ENCODE measurements at places on chromosomes 7 and 10. TPM values are rescaled to one million over a fixed set of nuclear protein-coding genes. Genes with fewer than 3 reads are reported as not detected.

DNA sequence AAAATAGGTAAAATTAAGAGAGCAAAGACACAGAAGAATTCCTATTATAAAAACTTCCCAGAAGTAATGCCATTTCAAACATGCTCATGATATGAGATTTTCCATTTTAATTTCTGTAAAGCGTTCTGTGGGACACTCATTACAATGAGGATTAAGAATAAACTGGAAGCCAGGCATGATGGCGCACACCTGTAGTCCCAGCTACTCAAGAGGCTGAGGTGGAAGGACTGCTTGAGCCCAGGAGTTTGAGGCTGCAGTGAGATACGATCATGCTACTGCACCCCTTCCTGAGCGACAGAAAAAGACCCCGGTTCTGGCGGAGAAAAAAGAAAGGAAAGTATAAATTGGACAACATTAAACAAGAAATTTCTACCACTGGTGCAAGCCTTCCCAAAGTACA lies 1.5 kb downstream of the DNA2 start:
- no peak for DNase-seq

- no peak for DNase-seq
These were observed 50.0 kb downstream of the SRI start for GRCh38 chr7:88169717-88170320.

GPR26 gene
- not detected for total RNA-seq

DNA sequence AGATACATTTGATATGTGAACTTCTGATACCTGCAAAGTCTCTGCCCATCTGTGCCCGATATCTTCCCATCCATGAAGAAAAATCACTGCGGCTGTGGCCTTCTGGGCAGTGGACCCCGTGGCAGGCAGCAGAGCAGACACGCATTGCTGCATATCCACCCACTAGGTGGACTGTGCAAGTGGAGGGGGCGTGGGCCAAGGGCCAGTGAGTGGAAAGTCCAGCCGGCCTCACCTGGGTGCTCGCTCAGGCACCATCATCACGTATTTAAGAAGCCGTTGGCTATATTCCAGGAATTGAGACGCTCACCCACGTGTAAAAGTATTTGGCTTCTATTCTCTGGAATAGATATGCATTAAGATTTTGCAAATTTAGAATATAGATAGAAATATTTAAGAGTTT lies 30.8 kb upstream of the SLC13A1 start:
- no peak for DNase-seq

- DNase-seq = peak; percentile 82
These were observed 53.7 kb upstream of the CD36 start for GRCh38 chr7:80584778-80585177.

DNA sequence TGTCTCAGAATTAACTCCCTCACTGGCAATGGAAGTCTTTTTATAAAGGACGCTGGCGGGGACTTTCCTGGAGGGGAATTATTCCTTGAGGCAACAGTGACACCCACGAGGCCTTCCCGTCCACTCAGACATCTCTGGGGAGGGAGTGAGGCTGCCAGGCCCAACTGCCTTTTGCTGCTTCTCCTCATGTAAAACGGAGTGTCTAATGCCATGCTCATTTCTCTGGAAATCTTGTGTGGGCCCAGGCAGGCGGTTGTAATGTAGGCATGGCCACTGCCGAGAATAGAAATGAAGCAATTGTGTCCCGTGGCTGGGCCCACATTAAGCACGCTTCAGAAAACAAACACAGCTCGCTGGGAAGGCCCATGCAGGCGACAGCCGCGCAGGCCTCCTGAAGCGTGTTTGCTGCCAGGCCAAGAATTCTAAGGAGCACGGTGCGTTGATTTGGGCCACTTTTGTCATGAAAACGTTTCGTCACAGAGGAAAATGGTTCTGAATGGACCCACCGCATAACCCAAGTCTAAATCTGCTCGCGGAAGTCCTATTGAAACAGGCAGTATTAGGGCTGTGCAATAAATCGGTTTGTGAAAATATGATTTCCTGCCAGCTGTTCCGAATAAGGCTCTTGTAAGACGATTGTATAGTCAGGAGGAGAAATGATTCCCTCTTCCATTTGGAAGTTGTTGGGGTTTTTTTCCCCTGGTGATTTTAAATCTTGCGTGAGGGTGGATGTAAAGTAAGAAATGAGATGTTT lies 104.2 kb upstream of the CHST15 start:
- DNase-seq = no peak

GRCh38 chr7:66583490-66584110 lies 45.1 kb upstream of the KCTD7 start:
- DNase-seq = no peak

GNAT3 gene
- total RNA-seq = not detected

DNA sequence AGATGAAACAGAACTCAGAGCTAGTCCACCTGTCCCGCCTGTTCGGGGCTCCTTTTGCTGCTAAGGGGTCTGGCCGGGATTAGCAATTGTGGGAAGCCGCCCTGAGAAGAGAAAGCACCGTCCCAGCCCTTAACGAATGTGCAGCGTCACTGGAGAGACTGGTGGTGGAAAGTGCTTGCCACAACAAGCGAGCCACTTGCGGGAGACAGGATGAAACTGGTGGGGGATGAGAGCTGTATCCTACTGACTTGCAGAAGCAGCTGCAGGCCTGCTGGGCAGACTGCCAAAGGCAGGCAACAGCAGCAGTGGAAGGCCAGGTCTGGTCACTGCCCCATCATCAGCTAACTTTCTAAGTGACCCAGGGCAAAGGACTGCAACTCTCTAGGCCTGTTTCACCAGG lies 95.4 kb downstream of the FAM53B start:
- no peak for DNase-seq

DNA sequence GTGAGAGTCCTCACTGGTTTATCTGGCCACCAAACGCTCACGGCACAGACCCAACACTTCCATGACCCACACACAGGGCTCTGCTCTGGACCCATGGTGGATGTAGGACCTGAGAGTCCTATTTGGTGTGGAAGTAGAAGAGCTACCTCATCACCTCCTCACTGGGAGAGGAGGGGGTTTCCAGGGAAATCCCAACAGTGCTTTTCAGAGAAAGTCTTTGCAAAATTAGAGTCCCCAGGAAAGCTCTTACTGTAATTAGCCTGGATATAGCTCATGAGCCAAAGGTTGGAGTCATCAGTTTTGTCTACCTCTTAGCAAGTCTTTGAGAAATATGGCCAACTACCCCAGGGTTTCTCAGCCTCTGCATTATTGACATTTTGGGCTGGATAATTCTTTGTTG lies 34.7 kb upstream of the TARP start:
- DNase-seq = no peak

PARG gene
- 20.4 TPM for total RNA-seq

- DNase-seq = no peak
These were observed 30.3 kb downstream of the TRDMT1 start for GRCh38 chr10:17171141-17171641.

ESYT2 gene
- 43.4 TPM for total RNA-seq

DNA sequence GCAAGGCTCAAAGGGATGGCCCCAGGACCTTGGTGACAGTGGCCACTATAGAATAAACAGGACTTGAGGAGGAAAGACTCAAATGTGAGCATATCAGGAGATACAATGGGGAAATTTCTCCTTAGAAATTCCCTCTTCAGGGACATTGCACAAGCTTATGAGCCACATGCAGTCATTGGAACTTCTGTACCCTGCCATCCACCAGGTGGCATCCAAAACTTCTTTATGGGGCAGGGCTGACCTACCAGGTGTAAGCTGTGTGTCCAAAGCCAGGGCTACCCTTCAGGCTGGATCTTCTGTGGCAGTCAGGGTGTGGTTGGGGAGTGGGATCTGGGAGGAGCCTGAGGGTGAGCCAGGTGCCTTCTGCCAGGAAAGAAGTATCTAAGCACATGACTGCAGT lies 36.6 kb upstream of the LRRC18 start:
- DNase-seq = peak; percentile 7

- DNase-seq = no peak
These were observed 5.1 kb downstream of the TSPAN14 start for GRCh38 chr10:80459047-80459865.

TMEM213 gene
- total RNA-seq = not detected

CAMK2B gene
- not detected for total RNA-seq

RADIL gene
- 2.4 TPM for total RNA-seq

SPDYE8 gene
- not detected for total RNA-seq

GRCh38 chr10:65710306-65710705 lies 1215.5 kb upstream of the LRRTM3 start:
- no peak for DNase-seq

SYT15 gene
- total RNA-seq = 0.14 TPM

DNA sequence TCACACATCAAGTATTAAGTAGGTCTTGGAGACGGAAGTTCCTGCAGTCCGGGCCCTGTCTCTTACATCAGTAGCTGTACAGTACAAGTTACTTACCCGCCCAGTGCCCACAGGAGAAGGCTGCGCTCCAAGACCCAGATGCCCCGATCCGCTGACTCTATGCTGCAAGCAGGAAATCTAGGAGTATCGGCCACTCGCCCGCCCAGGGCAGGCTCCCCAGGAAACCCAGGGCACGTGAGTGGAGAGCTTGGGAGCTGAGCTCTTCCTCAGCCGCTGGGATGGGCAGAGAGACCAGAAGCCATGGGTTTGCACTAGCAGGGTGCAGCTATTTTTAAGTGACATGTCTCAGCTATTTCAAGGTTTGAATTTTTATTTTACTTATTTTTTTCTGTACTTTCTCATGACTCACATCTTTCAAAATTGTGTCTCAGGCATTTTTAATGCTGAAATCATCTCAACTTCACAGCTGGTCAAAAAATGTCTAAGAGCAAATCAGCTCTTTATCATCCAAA lies 1.9 kb upstream of the GPER1 start:
- no peak for DNase-seq

GRCh38 chr10:73053275-73053674 lies 43.4 kb downstream of the P4HA1 start:
- DNase-seq = no peak

DNA sequence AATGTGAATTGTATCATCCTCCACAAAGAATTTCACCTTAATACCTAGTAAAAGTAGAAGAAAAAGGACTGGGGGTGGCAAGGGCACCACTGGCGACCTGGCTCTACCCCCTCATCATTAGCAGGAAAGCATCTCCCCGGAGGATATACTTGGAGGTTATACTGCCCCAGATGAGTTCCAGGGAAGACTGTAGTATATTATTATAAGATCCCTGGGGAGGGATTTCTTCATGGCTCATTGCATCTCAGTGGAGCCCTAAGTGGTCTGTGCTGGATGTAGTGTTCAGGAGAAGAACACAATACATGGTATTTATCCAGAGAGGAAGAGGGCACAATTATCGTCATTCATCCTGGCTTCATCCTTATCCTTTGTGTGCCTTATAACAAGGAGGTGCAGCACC lies 14.2 kb upstream of the DYNC1I1 start:
- no peak for DNase-seq

- DNase-seq = no peak
These were observed 105.8 kb downstream of the EXOC4 start for GRCh38 chr7:133358708-133359107.

LIPK gene
- total RNA-seq = not detected

CPVL gene
- 31.3 TPM for total RNA-seq

- DNase-seq = no peak
These were observed 73.4 kb downstream of the CHRM2 start for GRCh38 chr7:136941816-136942215.

- DNase-seq = no peak
These were observed 170.3 kb downstream of the DIP2C start for GRCh38 chr10:519055-519715.

DNA sequence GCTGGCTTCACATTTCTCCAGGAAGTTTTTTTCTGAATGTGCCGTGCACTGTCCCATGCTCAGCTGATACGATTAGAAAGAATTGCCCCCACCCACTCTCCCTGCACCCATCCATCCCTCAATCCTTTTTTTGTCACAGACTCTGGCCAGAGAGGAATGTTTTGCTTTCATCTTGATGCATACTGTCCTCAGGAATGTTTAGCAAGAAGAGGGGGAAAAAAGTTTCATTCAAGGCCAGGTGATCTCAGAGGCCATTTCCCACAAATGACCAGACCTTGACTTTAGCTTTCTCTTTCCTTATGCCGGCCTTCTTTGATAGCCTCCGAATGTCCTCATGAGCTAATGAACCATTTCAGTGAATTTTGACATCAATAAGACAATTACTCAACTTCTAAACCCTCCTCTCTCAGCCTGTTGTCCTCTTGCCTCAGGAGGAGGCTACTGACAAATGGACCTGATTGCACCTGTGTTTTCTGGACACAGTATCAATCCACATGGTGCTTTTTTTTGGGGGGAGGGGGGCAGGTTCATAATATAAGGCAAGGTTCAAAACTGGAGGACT lies 105.0 kb upstream of the KLF6 start:
- DNase-seq = peak; percentile 99

- no peak for DNase-seq
These were observed 24.8 kb downstream of the NPTX2 start for GRCh38 chr7:98641646-98642500.

PPIA gene
- total RNA-seq = 3,738 TPM

CUBN gene
- total RNA-seq = under 0.01 TPM

DNA sequence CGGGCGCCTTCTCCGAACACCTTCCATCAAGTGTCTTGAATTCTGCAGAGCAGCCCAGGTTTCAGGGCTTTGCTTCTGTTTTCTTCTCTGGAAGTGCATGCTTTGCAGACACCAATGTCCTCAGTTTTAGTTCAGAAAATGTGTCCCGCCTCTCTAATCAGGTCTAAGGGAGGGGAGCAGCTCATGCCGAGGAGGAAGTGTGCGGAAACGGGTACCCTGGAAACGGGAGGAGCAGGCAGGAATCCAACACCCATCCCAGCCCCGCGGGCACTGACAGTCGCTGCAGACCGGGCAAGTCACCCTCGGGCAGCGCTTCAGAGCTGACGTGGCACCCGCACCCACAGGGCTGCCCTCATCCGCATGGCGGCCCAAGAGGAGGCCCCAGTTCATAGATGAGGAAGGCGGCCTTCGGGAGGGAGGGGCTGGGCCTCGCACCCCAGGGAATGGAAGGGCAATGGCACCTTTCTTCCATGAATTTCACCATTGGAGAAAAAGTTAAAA lies 338.7 kb downstream of the DNAJB6 start:
- DNase-seq = no peak

DNA sequence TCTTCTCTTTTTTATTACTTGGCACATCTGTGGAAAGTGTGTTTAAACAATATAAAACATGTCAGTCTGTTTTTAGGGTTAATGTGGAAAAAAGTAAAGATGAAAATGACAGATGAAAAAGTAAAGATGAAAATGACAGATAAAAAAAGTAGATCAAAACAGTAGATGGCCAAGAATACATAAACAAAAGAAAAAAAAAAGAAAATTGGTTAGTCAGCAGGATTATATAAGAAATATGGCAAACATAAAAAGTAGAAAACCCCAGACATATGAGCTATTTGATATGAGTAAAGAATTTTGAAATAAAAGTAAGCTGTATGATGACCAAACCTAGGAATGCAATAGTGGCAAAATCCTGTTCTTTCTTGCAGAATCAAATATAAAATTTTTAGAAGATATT lies 365.7 kb upstream of the AKR1E2 start:
- DNase-seq = no peak

Measured in epithelial cell of proximal tubule (primary cell).